ENCODE measurements at places on chromosomes 1 and 21. TPM values are rescaled to one million over a fixed set of nuclear protein-coding genes. Genes with fewer than 3 reads are reported as not detected.

The HSPA6 gene
- total RNA-seq, result 0.21 TPM

The RNF186 gene
- total RNA-seq, result not detected

DNA sequence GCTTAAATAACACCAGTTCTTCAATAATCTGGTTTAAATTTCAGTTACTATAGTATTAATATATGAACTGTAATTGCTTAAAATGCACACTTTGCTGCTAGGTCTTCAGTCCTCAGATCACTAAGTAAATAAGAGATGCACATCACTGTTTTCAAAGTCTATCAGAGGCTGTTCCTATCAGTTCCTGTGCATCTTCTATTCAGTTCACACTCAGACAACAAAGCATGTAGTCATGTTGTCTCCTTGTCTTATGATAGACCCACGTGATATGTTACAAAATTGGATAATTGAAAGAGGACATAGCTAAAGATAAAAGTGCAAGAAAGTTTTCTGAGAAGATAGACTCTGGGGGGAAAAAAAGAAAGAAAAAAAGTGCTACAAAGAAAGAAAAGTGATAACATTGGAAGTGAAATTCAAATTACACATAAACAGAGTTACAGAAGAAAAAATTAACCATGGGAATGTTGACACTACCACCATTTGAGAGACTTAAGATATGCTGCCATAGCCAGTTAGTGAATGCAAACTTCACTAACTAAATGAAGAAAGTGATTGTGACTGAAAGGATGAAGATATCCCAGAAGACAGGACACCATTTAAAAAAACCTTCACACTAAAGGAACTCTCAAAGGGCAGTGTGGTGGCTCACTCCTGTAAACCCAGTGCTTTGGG is 33.9 kb upstream of the TSNAX start:
- no peak for DNase-seq

DNA sequence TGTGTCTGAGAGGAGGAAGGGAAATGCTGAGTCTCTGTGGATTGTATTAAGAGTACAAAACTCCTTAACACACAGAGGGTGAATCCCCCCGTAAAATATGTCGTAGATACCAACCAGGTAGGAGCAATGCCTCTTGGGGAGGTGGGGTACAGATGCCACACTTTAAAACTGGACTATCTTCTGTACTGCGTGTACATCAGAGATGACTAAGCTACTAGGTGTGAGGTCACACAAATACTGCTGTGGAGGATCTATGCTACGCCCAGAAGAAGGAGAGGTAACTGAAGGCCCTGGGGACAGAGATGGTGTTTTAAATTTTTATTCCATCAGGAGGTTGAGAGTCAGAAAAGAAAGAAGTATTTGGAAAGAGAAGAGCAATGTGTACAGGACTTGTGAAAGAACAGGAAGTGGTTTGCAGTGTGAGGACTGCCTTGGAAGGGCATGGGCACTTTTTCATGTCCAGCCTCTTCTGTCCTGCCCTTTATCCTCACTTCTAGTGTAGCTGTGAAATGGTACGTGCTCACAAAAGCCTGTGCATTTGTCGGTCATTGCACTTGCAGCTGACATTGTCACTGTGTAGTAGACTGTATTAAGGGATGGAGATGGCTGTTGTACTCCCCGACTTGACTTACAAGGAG is 287.8 kb upstream of the CHRM3 start:
- DNase-seq, result no peak

The SPRR2F gene
- total RNA-seq, result not detected

- no peak for DNase-seq
Measured at GRCh38 chr1:76865696-76866286, 1.5 kb upstream of the ST6GALNAC5 start.

GRCh38 chr1:19786988-19787423 is 12.7 kb downstream of the TMCO4 start:
- no peak for DNase-seq

- DNase-seq, result no peak
Measured at GRCh38 chr1:159274631-159275030, 27.5 kb upstream of the FCER1A start.

The LCE1F gene
- total RNA-seq, result not detected

- DNase-seq, result no peak
Measured at GRCh38 chr1:151352021-151352718, 5.1 kb upstream of the RFX5 start.

DNA sequence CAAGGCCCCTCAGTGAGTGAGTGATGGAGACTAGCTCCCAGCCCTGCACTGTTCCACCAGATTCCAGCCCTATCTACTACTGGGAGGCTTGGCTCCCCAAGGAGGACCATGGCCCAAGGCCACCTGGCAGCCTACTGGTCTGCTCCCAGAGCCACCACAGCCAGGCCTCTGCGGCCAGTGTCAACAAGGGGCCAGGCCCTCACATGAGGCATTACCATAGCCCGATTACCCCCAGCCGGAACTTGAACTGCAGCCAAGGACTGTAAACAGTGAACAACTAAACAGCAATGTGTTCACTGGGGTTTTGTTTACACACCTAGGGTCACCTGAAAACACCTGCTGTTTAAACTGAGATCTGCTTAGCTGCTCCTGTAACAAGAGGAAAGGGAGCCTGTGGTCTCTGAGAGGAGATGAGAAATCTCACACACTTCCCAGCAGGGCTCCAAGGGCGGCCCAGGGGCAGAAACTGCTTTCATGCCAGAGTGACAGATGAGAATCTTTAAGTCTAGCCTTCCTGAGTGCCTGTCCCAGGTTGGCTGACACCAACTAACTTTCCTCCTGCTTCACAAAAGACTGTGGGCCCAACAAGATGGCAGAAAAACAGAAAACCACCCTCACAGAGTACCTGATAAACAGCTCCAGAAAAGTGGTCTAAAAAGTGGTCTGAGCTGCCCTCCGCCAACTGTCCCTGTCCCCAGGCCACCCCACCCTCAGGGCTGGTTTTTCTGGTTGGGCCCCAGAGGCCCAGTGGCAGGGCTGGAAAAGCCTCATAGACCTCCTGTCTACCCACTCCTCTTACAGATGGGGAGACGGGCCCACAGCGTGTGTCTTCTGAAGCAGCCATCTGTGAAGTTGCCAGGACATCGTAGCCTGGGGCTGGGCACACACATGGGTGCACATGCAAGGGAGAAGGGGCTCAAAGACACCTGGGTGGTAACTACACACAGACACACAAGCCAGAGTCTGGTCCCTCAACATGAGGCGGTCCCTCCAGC is 28.8 kb downstream of the MEF2D start:
- DNase-seq, result no peak

The HSD3B1 gene
- not detected for total RNA-seq

DNA sequence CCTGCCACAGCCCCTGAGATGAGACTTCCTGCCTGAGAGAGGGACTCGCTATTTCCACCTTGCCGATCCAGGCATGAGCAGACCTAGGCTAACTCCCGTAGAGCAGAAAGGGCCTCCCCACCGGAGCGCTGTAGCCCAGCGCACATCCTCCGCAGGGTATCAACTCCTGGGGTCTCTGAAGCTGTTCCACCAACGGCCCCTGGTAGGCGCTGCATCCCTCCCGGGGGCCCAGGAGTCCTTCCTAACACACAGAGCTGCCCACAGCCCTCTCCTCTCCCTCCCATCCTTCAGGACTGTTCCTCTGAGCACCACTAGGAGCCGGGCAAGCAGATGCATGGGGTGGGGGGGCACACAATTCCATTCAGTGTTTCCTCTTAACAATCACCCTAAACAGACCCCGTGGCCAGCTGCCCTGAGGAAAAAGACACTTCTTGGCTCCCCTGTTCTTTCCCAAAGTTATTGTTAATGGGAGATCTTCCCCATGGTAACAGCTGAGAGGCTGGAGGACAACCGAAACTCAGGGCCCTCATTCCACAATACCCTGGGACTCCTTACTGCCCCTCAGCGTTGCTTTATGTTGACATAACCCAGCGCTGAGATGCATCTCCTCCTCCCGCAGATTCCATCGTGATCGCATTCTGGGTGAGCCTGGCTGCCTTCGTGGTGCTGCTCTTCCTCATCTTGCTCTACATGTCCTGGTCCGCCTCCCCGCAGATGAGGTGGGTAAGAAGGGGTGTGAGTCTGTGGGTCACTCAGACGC is 7.5 kb downstream of the MRAP start:
- DNase-seq, result no peak

- no peak for DNase-seq
Measured at GRCh38 chr1:177517546-177517945, 346.8 kb downstream of the BRINP2 start.

GRCh38 chr1:185480545-185480944 is 163.5 kb upstream of the IVNS1ABP start:
- no peak for DNase-seq

DNA sequence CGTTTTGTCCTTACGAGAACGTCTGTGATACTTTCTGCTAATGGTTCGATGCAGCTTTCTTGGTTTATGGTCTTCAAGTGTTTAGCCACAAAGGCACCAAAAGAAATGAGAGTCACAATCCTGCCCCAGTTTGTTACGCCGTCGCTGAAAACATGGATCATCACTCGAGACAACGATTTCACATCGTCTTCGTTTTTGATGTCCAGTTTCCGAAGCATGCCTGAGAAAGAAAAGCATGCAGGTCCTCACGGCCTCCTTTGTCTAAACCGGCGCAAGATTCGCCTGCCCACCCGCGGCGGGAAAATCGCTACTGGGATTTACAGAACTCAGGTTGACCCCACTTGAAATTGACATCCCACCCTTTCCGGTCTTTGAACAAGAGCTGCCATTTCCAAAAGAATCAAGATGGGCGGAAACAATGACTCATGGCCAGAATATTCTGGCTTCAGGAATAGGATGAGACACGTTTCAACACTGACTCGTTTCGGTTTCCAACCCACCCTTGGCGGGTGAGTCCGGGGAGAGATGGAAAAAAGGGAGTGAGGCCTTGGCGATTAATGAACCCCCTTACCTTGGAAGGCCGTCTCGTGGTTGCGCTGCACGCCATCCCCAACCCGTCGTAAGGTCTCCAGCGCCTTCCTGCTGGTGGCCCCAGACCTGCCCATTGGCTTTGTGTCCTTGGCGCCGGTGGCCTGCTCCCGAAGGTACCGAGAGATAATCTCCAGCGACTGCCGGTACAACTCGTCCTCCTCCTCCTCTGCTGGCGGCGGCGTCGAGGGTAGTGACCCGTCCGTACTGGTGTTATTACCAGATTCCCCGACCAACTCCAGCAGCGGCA is 919 bp downstream of the MCL1 start:
- DNase-seq, result peak; percentile 80

- no peak for DNase-seq
Measured at GRCh38 chr21:41128981-41129380, 39.0 kb upstream of the BACE2 start.

GRCh38 chr1:244918421-244919319 is 54.3 kb upstream of the HNRNPU start:
- no peak for DNase-seq

DNA sequence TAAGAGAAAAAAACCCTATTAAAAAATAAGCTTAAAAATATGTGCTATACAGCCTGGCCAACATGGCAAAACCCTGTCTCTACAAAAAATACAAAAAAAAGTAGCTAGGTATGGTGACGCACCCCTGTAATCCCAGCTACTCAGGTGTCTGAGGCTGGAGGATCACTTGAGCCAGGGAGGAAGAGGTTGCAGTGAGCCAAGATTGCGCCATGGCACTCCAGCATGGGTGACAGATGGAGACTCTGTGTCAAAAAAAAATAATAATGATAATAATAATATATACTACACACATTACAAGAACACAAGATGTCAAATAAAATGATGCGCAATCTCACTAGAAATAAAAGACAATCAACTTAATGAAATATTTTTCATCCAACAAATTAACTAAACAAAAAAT is 22.9 kb downstream of the NRDC start:
- no peak for DNase-seq

The SPRR2E gene
- total RNA-seq, result not detected

DNA sequence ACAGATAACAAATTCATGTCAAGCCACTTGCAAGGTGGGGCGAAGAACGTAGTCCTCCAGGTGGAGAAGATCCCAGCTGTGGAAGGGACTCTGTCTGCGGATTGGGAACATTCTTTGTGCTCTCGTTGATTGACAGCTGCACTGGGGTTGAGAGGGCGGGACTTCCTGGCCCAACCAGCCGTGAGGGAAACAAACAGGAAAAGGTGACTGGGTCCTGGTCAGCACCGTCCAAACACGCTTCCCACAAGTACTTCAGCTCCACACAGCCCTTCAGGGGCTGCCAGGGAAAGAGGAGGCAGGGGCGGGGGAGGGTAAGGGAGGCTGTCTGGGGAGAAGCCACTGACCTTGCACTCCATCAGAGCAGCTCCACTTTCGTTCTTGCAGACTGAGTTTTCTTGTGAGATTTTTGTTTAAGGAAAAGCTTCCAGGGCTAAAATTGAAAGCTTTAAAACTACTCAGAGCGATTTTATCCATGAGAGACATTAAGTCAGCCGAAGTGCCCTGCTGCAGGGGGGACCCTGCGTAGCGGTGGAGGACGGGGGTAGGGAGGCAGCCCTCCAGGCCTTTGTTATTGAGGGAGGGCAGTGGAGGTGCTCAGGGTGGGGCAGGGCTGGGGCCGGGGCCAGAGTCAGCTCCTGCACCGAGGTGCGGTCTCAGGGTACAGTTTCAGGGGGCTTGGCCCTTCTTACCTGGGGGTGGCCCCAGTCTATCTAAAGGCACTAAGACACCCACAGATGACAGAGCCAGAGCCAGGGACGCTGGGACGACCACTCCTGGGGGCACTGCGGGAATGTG is 21.6 kb upstream of the STUM start:
- no peak for DNase-seq

DNA sequence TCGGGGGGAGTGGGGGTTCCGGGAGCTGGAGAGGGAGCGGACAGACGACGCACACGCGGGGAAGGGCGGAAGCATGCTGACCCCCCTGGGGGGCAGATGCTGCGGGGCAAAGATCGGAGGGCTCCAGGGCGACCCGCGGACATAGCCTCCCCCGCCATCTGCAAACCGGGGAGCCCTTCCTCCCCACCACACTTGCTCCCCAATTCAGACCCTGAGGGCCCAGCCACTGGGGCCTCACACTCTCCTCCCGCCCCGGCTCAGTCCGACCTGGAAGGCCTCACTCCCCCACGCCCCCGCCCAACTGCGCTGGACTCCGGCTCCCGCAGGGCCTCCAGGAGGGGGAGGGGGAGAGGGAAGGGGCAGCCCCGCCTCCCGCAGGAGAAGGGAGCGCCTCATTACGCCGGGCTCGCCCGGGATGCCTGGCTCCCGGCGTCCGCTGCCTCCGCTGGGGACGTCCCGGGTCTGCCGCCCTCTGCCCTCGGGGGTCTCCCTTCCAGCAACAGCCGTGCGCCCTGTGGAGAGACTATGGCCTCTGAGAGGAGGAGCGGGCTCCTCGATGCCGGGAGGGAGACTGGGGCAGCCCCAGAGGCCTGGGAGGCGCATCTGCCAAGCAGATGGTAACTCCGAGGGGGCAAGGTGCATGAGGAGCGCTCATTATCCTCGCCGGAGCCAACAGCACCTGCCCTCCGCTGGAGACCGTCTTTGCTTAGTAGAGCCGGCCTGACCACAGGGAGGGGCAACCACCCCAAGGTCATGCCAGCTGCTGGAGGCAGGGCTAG is 636 bp upstream of the CAMK2N1 start:
- DNase-seq, result no peak

DNA sequence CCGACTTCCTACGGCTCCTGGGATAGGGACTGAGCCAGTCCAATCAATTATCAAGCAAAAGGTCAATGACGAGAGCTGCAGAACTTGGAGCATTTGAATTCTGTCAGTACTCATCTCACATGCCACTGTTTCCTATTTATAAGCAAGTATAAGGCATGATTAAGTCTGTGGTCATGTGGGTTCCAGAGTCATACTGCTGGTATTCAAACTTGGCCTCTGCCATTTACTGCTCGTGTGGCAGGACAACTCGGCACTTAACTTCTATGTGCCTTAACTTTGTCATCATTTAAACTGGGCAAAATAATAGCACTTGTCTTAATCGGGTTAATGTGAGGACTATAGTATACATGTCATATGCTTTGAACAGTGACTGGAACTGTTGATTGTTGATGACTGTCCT is 44.9 kb upstream of the TNFSF18 start:
- DNase-seq, result peak; percentile 87

- DNase-seq, result no peak
Measured at GRCh38 chr1:176541663-176542062, 78.7 kb downstream of the PAPPA2 start.
